ENCODE measurements at places on chromosomes 4 and X.
A peak's percentile ranks its signal among the peaks of the same experiment; 100 is the strongest.

DNA sequence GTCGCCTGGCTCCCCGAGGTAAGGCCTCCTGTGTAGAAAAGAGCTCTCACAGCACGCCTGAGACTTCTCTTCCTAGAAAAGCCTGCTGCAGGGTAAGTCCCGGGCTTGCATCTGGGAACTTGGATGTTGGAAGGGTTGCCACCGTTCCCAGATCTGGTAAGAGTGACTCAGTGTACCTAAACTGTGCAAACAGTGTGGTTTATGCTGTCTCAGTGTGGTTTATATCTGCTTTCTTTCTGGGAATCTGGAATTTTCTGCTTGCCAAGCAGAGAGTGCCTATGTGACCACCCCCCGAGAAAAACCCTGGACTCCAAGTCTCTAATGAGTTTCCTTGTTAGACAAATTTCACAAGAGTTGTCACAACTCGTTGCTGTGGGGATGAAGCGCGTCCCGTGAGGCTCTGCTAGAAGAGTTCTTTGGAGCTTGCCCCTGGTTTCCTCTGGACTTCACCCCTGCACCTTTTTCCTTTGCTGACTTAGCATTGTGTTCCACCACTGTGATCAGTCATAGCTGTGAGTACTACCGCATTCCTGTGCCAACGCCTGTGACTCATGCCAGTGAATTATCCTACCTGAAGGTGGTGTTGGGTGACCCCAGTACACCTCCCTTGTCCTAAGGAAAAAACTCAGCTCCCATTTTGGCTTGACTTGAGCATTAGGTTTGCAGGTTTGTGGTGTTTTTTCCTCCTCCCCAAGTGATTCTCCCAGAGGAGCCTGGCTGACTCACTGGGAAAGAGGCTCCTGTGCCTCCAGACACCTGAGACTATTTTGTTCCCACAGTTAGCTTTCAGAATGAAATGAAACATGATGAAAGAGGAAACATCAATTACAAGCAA, 14.5 kb downstream of the SLC2A9 start:
- no peak for DNase-seq

DNA sequence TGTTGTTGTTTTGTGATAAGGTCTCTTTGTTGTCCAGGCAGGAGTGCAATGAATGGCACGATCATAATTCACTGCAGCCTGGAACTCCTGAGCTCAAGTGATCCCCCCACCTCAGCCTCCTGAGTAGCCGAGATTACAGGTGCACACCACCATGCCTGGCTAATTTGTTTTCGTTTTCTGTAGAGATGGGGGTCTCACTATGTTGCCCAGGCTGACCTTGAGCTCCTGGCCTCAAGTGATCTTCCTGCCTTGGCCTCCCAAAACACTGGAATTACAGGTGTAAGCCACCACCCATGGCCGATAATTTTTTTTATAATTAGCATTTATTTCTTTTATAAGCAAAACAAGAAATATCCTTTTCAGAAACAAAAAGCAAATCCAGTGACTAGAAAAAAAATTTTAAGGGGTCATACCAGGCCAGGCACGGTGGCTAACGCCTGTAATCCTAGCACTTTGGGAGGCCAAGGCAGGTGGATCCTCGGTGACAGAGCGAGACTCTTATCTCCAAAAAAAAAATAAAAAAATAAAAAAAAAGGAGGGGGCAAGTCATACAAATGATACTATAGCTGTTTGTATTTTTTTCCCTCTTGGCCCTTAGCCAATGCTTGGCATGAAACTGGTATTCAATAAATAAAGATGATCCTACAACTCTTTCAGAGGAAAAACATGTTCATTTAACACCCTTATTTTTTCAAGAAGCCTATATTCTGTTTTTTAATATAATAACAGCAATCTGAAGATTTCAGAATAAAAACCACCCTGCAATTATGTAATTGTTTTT, 3.4 kb downstream of the PLAC8 start:
- DNase-seq = no peak

- DNase-seq = peak; percentile 47
These were observed 126.5 kb downstream of the REELD1 start for GRCh38 chr4:146340798-146341197.

- DNase-seq = no peak
These were observed at the start of gene MAGEE2 for GRCh38 chrX:75784680-75785491. MAGEE2 (minus strand) TSS chrX:75785254; CDS start chrX:75785051, 203 bp downstream.

GRCh38 chrX:118593407-118593806, 97.8 kb downstream of the DOCK11 start:
- DNase-seq = no peak

- DNase-seq = no peak
These were observed 9.9 kb downstream of the HMX1 start for GRCh38 chr4:8861576-8862295.

DNA sequence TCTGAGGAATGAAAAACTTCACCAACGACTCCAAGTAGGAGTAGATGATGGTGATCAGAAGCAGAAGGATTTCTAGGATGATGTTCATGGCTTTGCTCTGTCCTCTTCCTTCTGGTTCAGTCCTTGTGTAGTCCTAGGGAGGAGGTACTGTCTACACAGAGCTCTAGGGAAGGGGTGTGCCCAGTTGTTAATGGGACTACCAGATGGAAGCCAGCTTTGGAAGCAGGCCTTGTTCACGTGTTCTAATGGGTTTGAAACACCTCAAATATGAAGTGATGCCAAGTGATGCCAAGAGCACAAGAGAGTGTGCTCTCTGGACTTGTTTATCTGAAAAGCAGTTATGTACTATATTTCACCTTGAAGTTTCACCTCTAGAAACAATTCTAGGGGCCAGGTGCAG, at the start of gene HSD17B13:
HSD17B13 (minus strand) TSS at position 129 of the 400 bp plus-strand sequence; CDS start at position 88, 41 bp downstream.
- no peak for DNase-seq

GRCh38 chr4:168218645-168219044, 99.9 kb downstream of the DDX60 start:
- DNase-seq = peak; percentile 84

DNA sequence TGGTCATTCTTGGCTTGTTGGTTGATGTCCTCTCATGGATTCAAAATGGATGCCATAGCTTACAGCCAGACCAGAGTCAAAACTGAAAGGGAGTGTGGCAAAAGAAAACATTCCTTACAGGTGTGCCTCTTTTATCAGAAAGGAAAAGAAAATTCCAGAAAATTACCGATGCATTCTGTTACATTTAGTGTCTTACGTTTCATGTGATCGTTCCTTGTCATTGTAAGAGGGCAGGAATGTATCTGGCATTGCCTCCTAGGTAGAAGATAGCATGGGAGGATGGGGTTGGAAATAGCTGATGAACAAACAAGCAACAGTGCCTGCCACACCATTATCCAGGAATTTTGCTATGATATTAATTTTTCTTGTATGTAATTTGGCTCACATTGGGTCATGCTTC, 13.1 kb downstream of the GRXCR1 start:
- DNase-seq = no peak

- DNase-seq = no peak
These were observed 22.8 kb downstream of the IL1RAPL1 start for GRCh38 chrX:28609917-28610613.

- no peak for DNase-seq
These were observed 18.5 kb upstream of the PIM2 start for GRCh38 chrX:48937054-48937907.

- no peak for DNase-seq
These were observed 192.6 kb downstream of the AFAP1 start for GRCh38 chr4:7747062-7747385.

DNA sequence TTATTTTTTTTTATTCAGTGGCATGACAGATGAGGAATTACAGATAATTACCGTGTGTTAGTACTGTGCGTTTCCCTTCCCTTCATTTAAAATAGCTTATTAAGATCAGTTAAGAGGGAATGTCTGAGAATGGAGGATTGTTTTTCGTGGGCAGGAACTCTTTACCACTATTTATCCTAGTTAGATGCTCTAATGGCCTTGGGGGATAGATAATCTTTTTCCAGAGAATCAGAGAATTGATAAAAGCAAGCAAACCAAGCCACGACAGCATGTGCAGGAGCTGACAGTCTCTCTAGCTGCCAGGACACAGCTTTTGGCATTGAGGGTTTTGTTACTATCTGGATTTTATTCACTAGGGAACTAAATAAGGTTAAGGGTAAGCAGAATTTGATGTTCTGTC, 128.7 kb downstream of the DCLK2 start:
- DNase-seq = no peak

- DNase-seq = no peak
These were observed 47.0 kb downstream of the EVC start for GRCh38 chr4:5757954-5758353.

DNA sequence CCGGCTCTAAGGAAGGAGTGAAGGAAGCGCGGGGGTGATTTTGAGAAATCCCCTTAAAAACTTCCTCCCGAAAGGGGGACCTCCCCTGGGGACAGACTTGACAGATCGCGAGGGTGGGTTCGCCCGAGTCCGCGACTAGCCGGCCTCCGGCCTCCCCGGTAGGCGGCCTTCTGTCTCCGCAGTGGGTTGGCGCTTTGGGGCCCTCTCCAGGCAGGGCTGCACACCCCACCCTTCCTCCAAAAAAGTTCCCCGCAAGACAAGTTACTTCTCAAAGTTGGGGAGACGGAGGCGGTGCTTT, 24.8 kb downstream of the HOPX start:
- no peak for DNase-seq

GRCh38 chrX:64097891-64098290, 107.6 kb downstream of the AMER1 start:
- no peak for DNase-seq

DNA sequence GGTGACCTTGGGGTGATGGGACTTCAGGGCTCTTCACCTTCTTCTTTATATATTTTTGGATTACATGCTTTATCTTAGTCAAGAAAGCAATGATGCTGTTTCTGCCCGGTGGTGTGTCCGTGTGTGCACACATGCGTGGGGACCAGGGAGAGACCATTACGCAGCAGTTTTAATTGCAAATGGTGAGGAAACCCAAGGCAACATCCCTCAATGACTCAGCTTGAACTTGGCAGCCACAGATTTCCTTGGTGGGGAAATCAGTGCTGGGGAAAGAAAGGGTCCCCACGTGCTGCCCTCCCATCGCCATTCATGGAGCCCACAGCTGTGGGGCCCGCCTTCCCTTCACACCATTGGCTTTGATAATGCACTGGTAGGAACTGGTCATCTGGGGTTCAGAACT, 46.2 kb upstream of the C4orf50 start:
- DNase-seq = no peak

DNA sequence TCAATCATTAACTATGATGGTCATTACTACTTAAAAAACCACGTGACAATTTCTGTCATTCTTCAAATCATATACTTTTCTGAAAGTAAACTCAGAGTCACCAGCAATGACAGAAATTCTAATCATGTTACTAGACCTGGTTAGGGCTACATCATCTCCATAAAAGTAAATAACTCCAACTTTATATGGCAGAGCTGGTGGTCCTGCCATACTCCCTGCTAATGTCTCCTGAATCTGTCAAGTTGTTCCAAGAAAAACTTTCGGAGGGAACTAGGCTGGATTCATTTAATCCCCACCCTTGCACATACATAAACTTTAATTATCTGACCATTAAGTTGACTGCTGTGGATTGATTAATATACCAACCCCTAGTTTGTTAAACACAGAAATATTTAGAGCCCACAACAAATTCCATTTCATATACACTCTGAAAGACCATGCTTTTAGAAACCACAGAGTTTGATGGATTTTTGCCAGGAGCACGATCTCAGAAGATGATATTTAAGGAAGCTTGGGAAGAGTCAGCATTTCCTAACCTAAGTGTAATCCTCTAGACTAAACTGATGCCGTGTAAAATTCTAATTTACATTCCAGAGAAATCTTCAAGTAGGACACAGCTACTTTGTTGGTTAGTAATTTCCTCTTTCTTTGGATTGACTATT, 577.0 kb downstream of the FAT4 start:
- peak; percentile 98 for DNase-seq

- DNase-seq = peak; percentile 15
These were observed 13.4 kb upstream of the SNX12 start for GRCh38 chrX:71081330-71082123.

DNA sequence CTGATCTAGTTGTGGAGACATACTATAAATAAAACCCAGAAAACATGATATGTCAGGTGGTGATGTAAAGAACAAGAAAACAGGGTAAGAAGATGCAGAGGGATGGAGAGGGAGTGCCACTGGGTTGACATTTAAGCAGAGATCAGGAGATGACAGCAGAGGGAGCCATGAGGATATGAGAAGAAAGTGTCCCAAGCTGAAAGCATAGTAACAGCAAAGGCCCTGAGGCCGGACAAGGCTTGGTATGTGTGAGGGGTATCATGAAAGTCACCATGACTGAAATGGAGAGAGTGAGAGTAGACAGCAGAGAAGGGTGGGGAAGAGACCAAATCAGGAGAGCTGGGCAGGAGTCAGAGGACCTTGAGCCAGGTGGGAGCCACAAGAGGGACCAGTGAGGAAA, 3.4 kb downstream of the GPKOW start:
- peak; percentile 9 for DNase-seq

GRCh38 chr4:87659247-87659931, 9.3 kb downstream of the DMP1 start:
- DNase-seq = peak; percentile 44

- DNase-seq = peak; percentile 70
These were observed 146.5 kb upstream of the PCDH18 start for GRCh38 chr4:137678796-137679195.

DNA sequence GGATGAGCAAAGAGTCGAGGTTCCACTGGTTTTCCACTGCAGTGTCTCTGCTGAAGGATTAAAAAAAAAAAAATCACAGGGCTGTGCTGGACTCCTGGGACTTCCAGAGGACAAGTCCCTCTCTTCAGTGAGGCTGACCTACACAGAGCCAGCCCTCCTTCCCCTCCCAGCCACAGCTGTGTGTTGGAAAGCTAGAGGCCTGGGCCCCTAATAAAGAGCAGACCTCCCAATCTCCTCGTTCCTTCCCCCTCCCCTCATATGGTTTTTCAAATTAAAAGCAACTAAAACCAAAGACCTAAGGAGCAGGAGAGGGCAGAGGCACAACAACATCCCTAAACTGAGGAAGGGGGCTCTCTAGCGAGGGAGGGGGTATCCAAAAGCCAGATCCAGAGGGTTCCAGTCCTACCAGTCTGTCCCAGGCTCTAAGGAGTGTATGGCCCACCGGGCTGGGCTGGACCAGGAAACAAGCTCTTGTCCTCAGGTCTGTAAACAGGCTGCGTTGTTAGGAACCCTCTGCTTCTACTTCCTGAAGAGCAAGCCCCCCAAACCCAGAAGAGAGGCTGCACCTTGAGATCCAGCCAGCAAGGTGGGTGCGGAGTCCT, 4.0 kb upstream of the PDGFRA start:
- DNase-seq = no peak

DNA sequence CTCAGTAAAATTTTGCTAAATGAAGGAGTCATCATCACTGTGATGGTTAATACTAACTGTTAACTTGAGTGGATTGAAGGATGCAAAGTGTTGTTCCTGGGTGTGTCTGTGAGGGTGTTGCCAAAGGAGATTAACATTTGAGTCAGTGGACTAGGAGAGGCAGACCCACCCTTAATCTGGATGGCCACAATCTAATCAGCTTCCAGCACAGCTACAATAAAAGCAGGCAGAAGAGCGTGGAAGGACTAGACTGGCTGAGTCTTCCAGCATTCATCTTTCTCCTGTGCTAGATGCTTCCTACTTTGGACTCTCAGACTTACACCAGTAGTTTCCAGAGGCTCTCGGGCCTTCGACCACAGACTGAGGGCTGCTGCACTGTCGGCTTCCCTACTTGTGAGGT, 21.3 kb upstream of the WDR44 start:
- DNase-seq = no peak

- DNase-seq = no peak
These were observed 90.0 kb upstream of the AFAP1 start for GRCh38 chr4:8029689-8030088.

- no peak for DNase-seq
These were observed 183.7 kb upstream of the BCOR start for GRCh38 chrX:40281336-40282005.

- no peak for DNase-seq
These were observed 62.0 kb downstream of the APOOL start for GRCh38 chrX:85065512-85066198.

Measured in EH (cell line).